Left ventricle myocardium inferior (tissue), 1 donor: ENCODE measurements at places on chromosomes 16 and 17. TPM values are rescaled to one million over a fixed set of nuclear protein-coding genes. Genes with fewer than 3 reads are reported as not detected.

DNA sequence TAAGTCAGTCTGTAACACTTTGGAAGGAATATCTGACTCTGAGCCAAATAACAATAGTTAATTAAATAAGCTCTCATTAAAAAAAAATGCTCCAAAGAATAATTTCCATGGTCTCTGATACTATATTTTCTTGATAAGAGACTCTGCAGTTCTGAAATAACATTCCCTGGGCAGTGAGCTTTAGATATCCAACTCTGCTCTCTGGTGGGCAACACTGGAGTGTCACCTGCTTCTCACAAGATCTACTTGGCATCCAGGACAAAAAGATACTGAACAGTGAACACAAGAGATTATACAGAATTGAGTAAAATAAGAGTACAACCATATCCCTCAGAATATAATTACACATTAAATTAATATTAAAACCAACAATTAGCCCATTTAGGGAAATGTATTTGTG lies 13.7 kb downstream of the BLMH start:
- peak; percentile 20 for DNase-seq

GRCh38 chr17:357644-358043 lies 5.0 kb upstream of the RPH3AL start:
- DNase-seq = no peak

DNA sequence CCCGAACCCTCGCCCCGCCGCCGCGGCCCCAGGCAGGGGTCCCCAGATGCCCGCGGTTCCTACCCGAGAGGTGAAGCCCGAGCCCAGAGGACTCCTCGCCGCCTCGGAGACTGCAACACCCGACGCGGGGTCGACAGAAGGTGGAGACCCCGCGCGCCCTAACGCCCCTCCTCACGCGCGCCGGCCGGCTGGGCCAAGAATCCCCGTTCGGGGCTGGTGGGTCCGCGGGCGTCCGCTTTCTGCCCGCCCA lies 515 bp downstream of the SUMO2 start:
- no peak for DNase-seq

SULT1A1 gene
- 13.7 TPM for total RNA-seq

KRTAP16-1 gene
- not detected for total RNA-seq

CD300LF gene
- 0.55 TPM for total RNA-seq
